ENCODE measurements at places on chromosomes 7 and 10.
A peak's percentile ranks its signal among the peaks of the same experiment; 100 is the strongest.

DNA sequence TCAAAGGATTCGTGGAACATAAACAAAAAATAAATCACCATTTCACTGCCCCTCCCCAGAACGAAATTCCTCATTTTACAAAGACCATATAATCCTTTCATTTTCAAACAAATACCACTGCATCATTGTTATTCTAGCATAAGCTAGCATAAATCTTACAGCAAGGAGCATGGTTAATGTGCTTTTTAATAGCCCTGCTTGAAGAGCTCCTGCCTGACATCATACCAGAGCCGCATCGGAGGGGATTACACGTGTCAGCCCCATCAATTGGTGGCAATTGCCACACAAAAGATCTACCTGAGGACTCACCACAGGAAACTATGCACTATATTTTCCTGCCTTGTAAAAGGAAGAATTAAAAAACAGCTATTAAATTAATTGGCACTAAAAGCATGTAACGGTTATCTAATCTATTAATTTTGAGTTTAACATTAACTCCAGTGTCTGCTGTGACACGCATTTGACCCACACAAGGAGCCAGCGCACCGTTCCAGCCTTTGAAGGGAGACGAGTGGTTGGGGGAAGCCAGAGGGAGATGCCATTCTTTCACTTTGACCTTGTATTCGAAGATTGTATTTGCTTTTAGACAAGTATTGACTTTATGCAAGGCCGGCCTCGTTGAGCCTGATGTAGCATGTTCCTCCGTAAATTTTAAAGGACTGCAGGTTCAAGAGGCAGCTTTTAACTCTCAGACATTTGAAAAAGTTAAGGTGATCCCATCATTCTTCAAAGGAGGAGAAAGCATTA is 261.1 kb upstream of the RNF32 start:
- no peak for DNase-seq

GRCh38 chr10:28186461-28186860 is 116.4 kb downstream of the MPP7 start:
- no peak for DNase-seq

DNA sequence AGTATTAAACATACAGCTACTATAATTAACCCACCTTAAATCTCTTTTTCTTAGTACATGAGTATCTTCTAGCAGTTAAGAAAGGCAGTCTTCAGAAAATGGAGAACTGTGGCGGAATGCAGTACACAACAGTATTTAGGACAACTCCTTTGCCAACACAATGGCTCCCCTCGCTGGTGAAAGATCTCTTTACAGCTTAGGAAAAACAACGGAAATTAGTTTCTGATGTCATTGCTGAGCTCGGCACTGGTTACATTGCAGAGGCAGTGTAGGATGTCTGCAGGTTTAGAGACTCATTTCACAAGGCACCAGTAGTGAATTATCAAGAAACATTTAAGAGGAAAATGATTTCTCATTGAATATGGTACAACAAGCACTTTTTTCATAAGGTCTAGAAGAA is 43.4 kb downstream of the GLRX3 start:
- no peak for DNase-seq

DNA sequence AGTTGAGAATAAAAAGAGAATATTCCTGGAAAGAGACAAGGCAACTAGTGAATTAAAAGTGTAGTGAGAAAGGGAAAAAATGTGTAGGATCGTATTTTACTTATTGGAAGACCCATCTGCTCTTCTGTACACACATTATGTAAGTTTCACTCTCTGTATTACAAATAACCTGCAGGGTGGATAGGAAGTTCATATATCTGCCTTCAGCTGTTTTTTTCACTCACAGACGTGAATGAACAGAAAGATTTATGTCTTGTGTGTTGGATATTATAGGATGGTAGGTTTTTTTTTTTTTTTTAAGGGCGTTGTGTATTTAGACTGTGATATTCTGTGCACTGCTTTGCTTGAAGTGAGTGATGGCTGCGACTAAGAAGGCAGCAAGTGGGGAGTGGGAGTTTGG is 266.5 kb downstream of the AUTS2 start:
- no peak for DNase-seq

DNA sequence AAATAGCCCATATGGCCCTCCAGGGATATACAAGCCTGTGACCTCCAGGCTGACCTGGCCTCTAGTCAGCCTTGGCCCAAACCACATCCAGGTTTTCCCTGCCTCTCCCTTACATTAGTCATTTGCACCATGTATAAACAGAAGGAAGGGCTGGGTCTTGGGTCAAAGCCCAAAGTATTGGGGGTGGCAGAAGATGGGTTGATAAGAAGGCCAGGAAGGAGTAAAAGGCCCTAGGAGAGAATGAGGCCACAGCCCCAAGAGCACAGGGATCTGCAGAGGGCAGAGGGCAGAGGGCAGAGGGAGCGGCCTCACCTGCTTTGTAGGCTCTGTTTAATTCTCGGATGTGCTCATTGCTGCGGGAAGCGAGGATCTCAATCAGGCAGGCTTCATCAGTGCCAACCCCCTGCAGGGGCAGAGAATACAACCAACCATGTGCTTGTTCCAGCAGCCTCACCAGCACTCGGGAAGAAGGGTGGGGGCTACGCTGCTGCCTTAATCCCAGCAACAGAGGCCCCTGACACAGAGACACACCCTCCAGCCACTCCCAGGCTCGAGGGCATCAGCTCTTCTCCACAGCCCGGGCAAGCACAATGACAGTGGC is 31.3 kb downstream of the PLAC9 start:
- DNase-seq = no peak

GRCh38 chr7:47571331-47572093 is 10.4 kb downstream of the TNS3 start:
- peak; percentile 18 for DNase-seq

GRCh38 chr7:139681463-139681755 is 96.4 kb downstream of the HIPK2 start:
- DNase-seq = no peak

- DNase-seq = no peak
Observed at GRCh38 chr10:61786728-61787127, 114.8 kb upstream of the ARID5B start.

GRCh38 chr10:5668429-5668828 is 2.0 kb upstream of the ASB13 start:
- DNase-seq = no peak

DNA sequence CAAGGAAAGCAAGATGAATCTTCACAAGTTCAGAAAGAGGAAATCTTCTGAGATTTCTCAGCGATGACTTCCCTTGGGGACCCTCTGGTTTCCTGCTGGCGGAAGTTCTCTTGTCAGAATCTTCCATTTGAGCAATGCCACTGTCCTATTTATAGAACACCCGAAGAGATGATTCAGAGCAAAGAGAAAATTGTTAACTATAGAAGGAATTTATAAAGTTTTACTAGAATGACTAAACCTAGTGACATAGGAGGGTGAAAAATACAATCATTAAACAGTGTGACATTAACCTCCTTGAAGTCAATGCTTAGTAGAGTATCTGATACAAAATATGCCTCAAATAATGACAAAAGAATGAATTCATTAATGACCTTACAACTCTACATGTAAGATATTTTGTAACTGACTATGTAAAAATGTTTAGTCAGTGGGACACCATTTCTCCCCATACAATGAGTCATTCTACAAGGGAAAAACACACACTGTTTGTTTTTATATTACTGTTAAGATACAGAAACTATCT is 206.5 kb upstream of the CNTNAP2 start:
- no peak for DNase-seq

- no peak for DNase-seq
Observed at GRCh38 chr10:129486805-129487204, 19.8 kb downstream of the MGMT start.

DNA sequence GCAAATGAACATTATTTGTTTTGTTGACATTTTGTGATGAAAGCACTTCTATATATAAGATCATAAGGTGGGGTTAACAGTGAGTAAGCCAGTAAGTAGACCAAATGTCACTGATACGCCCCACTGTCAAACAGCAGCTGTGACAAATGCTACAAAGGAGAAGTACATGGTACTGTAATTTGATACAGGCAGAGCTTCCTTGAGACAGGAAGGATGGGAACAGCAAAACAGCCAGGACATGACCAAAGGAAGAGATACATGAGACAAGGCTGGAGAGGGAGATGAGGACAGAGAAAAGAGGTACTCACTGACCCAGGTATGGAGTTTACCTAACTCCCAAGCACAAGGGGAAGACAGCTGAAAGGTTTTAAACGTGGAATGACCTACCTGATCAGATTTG is 127.0 kb downstream of the SRPK2 start:
- no peak for DNase-seq
